ENCODE measurements at places on chromosomes 6 and 20.

DNA sequence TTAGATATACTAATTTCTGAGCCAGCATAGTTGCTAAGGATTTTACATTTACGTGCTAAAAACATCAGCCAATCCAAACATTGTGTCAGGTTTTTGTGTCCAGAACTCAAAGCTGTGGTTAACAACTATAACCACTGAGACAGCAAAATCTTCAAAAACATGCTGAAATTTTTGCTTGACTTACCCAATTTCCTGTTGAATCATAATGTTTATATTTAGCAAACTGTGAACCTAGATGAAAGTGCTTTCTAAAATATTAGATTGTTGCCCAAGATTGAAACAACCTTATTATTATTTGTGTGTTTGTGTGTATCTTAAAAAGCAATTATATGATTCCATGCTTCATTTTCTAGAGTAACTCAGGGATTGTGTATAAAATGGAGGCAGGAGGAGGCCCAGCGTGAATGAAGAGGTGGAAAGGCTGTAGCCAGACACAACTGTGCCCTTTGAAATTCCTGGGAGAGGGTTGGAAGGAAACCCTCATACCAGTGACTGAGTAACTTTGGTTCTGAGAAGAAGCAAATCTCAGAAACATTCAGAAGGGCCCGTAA is 48.0 kb downstream of the ARMC2 start:
- DNase-seq = no peak

DNA sequence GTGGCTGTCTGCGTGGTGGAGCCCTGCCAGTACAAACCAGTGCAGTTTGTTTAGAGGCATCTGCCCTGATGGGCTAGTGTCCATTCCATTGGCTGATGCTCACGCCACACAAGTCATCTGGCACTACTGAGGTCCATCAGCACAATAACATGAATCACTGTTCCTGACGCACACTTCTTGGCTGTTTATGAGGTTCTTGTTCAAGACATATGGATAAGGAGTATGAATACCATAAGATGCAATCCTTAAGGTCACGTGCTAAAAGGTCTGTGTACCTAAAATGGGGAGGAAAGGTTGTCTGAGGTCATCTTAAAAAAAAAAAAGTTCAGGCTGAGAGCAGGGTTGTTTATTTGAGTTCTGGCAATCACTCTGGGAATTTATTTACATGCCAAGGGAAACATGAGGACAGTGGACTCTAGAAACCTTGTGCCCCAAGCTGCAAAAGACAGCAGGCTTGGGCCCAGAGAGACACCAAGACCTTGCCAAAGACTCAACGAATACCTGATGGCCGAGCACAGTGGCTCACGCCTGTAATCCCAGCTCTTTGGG is 54.1 kb upstream of the SHLD1 start:
- no peak for DNase-seq

- DNase-seq = no peak
Measured at GRCh38 chr6:160118620-160119229, 2.9 kb upstream of the SLC22A1 start.

GRCh38 chr6:10098756-10099528 is 315.9 kb downstream of the TFAP2A start:
- no peak for DNase-seq

GRCh38 chr6:144292372-144292771 is 7.2 kb downstream of the UTRN start:
- no peak for DNase-seq

- no peak for DNase-seq
Measured at GRCh38 chr6:90333928-90334327, 37.3 kb upstream of the BACH2 start.

DNA sequence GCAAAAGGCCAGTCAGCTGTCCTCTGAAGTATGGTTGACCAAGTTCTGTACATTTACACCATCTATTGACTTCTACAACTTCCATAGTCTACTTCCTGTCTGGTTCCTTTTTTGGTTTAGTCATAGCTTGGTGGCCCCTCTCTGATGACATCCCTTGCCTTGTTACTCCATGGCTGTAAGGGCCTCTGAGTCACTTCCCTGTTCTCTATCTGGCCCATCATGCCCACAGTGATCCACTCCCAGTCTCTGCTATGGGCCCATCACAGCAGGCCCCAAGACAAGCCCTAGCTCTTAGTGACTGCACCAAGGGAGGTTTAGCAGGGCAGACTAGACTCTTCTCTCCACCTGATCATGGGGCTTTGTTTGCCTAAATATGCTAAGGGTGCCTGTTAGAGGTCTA is 441.6 kb downstream of the HACE1 start:
- DNase-seq = no peak
